Mucosa of descending colon (tissue), 3 donors: ENCODE measurements at places on chromosomes 2 and 18. TPM values are rescaled to one million over a fixed set of nuclear protein-coding genes. Genes with fewer than 3 reads are reported as not detected.

DNA sequence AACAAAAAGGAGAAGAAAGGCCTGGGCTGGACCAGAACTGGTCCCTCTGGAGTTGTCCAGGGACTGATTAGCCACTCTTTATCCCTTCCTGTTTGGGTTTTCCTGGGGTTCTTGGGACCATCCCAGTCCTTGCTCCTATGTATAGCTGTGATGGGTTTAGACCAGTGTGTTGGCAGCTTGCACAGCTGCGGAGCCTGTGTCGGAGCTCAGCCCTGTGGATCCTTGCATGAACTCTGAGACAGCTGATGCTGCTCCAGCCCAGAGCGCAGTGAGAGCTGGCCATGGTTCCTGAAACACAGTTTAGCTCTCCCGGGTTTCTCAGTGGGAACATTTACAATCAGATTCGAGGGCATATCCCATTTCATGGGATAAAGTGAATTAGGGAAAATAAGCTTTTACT is 16.9 kb downstream of the IMPA2 start:
- no peak for DNase-seq

ZEB2 gene
- total RNA-seq, result 48.6 TPM

DARS1 gene
- 29.6 TPM for total RNA-seq

SERPINB12 gene
- not detected for total RNA-seq
